ENCODE measurements at places on chromosomes 1 and 21. TPM values are rescaled to one million over a fixed set of nuclear protein-coding genes. Genes with fewer than 3 reads are reported as not detected.

- DNase-seq, result no peak
These were observed 346.8 kb downstream of the RRAGC start for GRCh38 chr1:38512789-38513188.

DNA sequence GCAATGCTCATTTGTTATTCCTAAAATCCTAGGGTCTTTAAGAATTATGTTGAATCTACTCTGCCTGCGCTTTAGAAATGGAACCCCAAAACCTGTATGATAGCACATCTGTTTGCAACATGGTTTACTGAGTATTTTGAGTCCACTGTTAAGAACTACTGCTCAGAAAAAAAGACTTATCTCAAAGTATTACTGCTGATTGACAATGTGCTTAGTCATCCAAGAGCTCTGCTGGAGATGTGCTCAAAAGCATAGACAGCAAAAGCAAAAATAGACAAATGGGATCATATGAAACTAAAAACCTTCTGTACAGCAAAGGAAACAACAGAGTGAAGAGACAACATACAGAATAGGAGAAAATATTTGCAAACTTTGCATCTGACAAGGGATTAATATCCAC, 107.0 kb downstream of the CTH start:
- DNase-seq, result no peak

DNA sequence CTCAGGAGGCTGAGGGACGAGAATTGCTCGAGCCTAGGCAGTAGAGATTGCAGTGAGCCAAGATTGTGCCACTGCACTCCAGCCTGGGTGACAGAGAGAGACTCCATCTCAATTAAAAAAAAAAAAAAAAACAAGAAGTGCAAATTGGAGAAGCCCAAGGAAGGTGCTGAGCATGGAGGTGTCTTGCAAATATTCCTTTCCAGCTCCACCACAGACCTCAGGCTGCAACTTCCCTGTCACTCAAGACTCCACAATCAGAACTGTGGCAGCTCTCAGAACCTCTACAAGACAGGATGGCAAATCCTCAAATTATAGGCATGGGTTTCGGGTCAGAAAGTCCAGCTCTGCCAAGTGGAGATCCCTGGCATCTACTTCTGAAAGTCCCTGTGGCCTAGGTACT, 104.4 kb upstream of the TIAM1 start:
- DNase-seq, result no peak

- DNase-seq, result no peak
These were observed 296.7 kb upstream of the PTBP2 start for GRCh38 chr1:96424877-96425276.

DNA sequence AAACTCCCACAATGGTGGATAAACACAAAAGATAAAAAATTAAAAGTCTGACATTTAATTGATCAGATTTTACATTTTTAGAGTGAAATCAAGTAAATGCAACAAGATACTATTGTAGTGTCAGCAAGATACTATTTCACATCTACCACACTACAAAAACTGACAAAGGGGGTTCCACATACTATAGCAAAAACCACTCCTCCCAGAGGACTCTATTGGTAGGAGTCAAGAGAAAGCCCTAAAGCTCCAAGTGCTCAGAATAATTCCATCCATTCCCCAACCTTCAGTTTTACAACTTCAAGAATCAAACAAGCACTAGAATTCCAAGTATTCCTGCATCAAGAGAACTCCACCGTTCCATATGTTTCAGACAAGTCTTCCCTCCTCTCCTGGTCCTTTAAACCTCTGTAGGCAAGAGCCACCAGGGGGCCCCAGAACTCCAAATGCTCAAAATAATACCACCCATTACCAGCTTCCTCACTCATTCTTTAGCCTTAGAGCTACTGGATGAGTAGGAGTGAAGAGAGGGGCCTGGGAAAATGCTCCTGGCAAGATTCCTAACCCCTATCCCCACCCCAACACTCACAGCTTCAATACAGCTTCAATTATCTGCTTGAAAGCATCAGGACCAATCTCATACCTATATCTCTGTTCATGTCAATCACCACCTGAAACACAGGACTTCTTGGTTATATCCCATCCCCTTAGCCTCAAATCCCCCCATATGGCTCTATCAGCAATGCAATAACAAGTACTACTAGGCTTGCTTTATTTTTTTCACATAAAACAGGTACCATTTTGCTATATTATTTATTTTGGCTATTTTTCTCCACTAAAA, 9.9 kb downstream of the TOR1AIP2 start:
- peak; percentile 25 for DNase-seq

DNA sequence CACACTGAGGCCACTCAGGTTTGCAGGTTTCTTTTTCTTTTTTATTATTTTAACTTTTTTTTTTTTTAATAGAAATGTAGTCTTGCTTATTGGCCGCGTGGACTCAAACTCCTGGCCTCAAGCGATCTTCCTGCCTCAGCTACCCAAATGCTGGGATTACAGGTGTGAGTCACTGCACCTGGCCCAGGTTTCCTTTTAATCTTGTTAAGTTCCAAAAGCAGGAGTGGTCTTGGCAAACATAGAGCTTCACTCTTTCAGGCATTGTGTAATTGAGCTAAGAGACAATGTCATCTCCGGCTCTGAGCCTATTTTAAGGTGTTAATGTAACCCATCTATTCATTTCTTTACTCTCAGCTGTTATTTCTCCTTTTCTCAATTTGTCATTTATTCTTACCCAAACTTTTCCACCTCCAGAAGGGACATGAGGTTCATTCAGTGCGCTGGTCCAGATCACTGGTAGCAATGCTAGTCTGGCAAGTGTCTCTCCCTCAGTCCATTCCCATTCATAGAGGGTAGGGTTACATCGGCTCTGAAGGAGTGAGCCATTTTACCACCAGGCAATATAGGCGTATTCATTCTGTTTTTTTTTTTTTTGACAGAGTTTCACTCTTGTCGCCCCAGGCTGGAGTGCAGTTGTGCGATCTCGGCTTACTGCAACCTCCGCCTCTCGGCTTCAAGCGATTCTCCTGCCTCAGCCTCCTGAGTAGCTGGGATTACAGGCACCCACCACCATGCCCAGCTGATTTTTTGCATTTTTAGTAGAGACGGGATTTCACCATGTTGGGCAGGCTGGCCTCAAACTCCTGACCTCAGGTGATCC, 11.3 kb upstream of the MFSD2A start:
- DNase-seq, result no peak

GRCh38 chr1:48000883-48001282, 3.7 kb upstream of the TRABD2B start:
- DNase-seq, result no peak

- no peak for DNase-seq
These were observed 14.6 kb downstream of the TRIM46 start for GRCh38 chr1:155188268-155188667.

The SIM2 gene
- total RNA-seq, result 12.9 TPM

The TRAF5 gene
- 6.5 TPM for total RNA-seq

The IGSF21 gene
- total RNA-seq, result not detected

The MX2 gene
- 12.5 TPM for total RNA-seq

The OR2L13 gene
- not detected for total RNA-seq

The RGSL1 gene
- total RNA-seq, result not detected

The CHD5 gene
- 0.29 TPM for total RNA-seq
